ENCODE measurements at places on chromosomes 1 and 21.

GRCh38 chr1:33273406-33273805, 17.1 kb downstream of the ZNF362 start:
- no peak for DNase-seq

DNA sequence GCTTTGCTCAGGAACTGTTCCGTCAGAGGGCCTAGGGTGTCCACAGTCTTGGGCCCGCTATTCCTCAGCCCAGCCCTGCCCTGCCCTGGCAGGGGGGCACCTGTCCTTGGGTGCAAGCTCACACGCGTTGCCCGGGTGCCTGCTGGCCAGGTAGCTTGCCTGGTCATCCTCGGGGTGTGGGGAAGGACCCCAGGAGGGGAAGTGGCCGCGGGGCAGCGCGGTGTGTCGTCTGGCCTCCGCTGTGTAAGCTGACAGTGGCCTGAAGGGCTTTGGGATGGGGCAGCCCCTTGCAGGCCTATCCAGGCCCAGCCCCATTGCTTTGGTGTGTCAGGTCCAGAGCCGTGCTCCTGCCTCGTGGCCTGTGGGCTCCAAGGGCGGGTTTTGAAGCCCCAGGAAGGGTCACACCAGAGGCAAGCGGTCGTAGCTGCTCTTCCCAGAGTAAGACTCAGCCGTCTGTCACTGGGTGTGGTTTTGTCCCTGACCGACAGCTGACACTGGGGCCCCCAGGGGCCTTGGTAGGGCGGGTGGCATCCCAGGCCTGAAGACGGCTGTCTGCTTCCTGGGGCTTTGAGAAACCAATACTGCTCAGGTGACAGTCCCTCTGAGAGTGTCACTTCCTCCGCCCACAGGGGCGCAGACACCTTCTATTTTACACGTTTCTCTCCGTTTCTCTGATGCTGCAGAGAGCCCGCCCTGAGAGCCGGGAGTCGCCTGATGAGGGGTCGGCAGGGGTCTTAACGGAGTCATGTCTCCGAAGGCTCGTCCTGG, 72.1 kb downstream of the SKI start:
- no peak for DNase-seq

- DNase-seq = no peak
These were observed 72.8 kb downstream of the SLC45A1 start for GRCh38 chr1:8390707-8391106.

GRCh38 chr1:150484861-150485260, 2.4 kb upstream of the TARS2 start:
- no peak for DNase-seq

GRCh38 chr1:174266991-174267612, 107.8 kb downstream of the RABGAP1L start:
- DNase-seq = no peak
